Urinary bladder (tissue), 4 donors: ENCODE measurements at places on chromosomes 6 and 20. TPM values are rescaled to one million over a fixed set of nuclear protein-coding genes. Genes with fewer than 3 reads are reported as not detected.

Gene RAMACL
- 0.37 TPM for polyA plus RNA-seq

- no peak for DNase-seq
Measured at GRCh38 chr20:46546298-46546697, 4.2 kb downstream of the OCSTAMP start.

GRCh38 chr20:24337069-24337468 lies 132.4 kb upstream of the SYNDIG1 start:
- DNase-seq: no peak

Gene SAMD5
- polyA plus RNA-seq: 2.2 TPM

DNA sequence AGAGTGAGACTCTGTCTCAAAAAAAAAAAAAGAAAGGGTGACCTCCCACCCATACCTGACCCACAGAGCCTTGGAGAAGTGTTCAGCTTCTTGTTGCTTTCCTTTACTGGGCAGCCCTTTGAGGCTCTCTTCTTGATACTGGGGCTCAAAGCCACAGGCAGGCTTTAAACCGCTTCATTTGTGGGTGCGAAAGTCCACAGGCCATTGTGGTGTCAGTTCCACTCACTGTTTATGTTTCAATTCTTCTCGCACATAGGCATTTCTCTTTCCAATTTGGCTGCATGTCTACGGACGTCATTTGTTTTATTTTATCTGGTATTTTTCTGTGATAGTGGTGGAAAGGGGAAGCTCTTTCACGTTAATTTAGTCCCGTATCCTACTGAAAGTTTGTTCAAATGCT lies 34.6 kb downstream of the PPARD start:
- no peak for DNase-seq

Gene ZBP1
- polyA plus RNA-seq: 0.46 TPM

- DNase-seq: no peak
Measured at GRCh38 chr6:43070028-43070632, 6.0 kb upstream of the PTK7 start.
